ENCODE measurements at places on chromosomes 7 and 10. TPM values are rescaled to one million over a fixed set of nuclear protein-coding genes. Genes with fewer than 3 reads are reported as not detected.
A peak's percentile ranks its signal among the peaks of the same experiment; 100 is the strongest.

Gene PRF1
- 2.6 TPM for total RNA-seq

DNA sequence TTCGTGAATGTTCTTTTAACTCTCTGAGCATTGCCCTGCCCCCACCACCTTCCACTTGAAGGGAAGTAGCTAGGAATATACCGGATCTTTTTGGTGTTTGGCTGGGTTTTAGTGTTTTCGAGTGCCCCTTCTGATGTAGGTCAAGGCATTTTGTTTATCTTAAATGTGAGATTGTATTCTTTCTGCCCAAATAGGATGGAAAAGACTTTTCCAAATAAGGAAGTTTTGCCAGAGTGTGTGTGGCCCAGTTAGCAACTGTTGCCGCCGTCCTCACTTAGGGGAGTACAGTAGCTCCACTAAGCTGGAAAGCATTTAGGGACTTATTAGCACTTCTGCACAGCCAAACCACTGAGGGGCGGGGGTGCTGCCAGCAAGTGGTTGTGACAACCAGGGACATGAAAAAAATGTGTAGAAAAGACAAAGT lies 29.8 kb upstream of the VCL start:
- DNase-seq: no peak

Gene PBLD
- total RNA-seq: 5.1 TPM

DNA sequence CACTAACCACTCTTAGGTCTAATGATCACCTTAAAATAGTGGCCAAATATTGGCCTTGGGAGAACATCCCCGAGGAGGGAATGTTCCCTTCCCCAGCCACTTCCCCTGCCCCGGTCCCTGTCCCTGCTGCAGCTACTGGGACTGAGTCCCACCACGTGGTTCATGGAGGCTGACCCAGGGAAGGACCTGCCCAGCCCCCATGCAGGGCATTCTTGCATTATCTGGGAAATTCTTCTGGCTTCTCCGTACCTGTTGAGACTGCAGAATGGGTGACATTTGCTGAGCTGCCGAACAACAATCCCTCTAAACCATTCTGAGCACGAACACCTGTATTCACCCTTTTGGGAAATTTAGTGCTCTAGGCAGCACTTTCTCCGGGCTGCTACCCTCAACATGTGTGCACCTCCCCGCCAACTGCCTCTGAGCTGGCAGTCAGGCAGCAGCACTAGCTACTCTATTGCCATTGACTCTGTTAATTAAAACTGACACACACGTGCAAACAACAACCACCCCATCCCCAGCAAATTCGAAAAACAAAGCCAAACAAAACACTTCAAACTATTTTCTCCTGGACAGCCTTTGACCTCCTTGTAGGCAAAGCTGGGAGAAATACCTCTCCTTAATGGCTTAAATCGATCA lies 567.4 kb upstream of the MKI67 start:
- no peak for DNase-seq

- peak; percentile 50 for DNase-seq
Measured at GRCh38 chr7:1144269-1144771, 15.7 kb downstream of the ZFAND2A start.

GRCh38 chr7:27115221-27116026 lies 12.9 kb upstream of the HOXA2 start:
- DNase-seq: no peak

- no peak for DNase-seq
Measured at GRCh38 chr7:117169907-117170306, 153.0 kb downstream of the WNT2 start.

Gene PAX4
- total RNA-seq: not detected

DNA sequence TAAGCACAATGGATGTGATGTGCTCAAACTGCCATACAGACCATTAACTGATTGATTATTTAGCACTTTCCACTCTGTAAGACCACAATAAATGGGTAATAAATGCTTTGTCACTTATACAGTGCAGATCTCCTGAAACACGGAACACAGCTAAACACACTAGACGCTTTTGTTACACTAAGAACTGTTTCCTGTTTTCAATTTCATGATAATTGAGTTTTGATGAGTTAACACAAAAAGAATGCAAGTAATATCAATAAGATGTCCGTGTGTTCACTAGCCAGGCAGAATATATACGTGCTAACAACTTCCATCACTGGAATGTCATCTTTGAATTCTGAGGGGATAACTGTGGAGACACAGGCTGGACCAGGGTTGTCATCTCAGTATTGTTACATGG lies 178.8 kb downstream of the SKAP2 start:
- DNase-seq: no peak

Gene KIAA1549
- 2.1 TPM for total RNA-seq

DNA sequence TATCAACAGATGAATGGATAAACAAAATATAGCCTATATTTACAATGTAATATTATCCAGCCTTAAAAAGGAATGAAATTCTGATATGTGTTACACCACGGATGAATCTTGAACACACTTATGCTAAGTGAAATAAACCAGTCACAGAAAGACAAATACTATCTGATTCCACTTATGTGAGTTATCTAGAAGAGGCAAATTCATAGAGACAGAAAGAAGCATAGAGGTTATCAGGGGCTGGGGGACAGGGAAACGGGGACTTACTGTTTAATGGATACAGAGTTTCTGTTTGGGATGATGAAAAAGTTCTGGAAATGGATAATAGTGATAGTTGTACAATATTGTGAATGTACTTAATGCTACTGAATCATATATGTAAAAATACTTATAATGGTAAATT lies 329.9 kb downstream of the LRMDA start:
- DNase-seq: no peak
